ENCODE measurements at places on chromosomes 4 and X.

- DNase-seq, result no peak
Observed at GRCh38 chr4:151961456-151961855, 200.6 kb upstream of the GATB start.

DNA sequence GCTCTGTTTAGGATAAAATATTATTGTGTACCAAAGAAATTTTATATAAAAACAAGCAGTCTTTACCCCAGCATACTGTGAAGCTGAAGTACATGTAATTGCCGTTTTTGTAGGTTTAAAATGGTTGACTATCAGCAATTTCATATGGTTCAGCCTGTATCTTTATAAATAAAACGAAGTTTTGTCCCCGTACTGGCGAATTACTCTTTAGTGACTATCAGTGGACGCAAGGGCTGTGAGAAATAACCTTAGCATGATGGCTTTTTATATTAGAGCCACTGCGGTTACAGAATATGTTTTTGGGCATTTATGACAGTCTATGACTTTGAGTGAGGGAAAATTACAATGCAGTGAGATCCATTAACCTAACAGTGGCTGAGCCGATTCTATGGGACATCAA lies 1.2 kb downstream of the GPM6B start:
- DNase-seq, result no peak

DNA sequence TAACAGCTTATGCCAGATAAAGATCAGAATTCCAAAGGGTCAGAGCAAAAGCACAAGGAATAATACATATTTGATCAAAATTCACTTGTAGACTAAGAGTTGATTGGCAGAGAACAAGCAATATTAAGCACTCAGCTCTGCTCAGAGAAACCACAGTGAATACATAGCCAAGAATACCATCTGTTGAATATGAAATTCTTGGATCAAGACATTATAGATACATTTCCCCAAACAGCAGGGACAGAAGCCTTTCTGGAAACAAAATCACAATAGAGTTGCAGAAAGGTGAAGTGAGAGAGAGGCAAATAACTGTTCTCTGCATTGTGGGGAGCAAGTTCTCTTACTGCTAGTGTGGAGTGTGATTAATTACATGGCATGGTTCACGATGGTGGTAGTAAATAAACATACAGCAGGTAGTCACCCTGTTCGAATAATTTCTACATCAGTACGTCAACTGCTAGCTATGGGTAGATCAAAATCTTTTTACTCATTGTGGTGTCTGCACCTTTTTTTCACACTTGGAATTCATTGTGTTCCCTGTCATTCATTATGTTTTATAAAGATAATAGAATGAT lies 366.7 kb downstream of the PCDH7 start:
- DNase-seq, result no peak

DNA sequence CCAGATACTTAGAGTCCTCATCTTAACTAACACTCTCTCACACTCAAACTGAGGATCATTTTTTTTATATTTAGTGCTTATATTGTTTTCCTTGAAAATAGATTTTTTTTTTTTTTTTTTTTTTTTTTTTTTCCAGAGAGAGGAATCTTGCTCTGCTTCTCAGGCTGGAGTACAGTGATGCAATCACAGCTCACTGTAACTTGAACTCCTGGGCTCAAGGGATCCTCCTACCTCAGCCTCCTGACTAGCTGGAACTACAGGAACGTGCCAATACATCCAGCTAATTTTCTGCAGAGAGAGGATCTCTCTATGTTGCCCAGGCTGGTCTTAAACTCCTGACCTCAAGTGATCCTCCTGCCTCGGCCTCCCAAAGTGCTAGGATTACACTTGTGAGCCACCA lies 650.3 kb upstream of the ATOH1 start:
- DNase-seq, result no peak

GRCh38 chr4:53959343-53960120 lies 104.9 kb downstream of the CHIC2 start:
- DNase-seq, result no peak

DNA sequence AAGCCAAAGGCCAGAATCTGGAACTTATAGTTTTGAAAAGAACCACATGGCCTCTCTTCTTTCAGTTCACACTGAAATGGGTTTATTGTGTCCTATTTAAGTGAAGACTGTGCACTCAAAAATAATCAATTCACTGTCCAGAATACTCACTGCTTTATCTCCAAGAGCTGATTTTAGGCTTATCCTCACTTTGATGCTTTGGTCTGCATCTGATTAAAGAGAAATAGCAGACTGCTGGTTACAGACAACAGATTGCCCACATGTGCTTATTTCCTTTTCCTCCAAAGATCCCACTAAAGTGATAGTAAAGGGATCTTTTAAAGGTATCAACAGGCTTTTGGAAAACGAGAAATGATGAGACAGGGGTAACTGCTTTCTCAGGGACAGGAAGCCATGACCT lies 30.6 kb downstream of the ACE2 start:
- DNase-seq, result no peak

Data from inflammatory macrophage (primary cell).